ENCODE measurements at places on chromosomes 11 and 22.

GRCh38 chr11:60995798-60996197, 24.3 kb downstream of the CD6 start:
- no peak for DNase-seq

DNA sequence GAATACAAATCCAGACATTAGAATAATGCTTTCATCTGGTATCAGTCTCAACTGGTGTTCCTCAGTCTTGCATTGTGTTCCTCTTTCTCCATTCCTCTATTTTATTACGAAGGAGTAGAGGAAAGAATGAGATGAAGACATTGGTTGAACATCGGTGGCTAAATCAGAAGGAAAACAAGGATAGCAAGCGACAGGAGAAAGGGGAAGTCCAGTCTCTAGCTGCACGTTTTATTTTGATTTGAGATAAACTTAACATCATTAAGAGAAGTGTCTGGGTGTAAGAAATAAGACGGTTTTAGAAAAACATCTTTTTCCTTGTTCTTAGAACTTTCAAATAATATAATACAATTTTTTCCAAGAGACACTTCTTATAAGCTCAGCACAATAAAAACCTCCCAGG, 6.2 kb downstream of the SOX6 start:
- no peak for DNase-seq

GRCh38 chr11:34458525-34458924, 19.8 kb downstream of the CAT start:
- DNase-seq, result no peak

- no peak for DNase-seq
These were observed 34.2 kb upstream of the PLET1 start for GRCh38 chr11:112294688-112295340.

- DNase-seq, result no peak
These were observed 35.1 kb downstream of the NRXN2 start for GRCh38 chr11:64687643-64688533.

GRCh38 chr11:123179586-123179985, 15.5 kb downstream of the CLMP start:
- no peak for DNase-seq

DNA sequence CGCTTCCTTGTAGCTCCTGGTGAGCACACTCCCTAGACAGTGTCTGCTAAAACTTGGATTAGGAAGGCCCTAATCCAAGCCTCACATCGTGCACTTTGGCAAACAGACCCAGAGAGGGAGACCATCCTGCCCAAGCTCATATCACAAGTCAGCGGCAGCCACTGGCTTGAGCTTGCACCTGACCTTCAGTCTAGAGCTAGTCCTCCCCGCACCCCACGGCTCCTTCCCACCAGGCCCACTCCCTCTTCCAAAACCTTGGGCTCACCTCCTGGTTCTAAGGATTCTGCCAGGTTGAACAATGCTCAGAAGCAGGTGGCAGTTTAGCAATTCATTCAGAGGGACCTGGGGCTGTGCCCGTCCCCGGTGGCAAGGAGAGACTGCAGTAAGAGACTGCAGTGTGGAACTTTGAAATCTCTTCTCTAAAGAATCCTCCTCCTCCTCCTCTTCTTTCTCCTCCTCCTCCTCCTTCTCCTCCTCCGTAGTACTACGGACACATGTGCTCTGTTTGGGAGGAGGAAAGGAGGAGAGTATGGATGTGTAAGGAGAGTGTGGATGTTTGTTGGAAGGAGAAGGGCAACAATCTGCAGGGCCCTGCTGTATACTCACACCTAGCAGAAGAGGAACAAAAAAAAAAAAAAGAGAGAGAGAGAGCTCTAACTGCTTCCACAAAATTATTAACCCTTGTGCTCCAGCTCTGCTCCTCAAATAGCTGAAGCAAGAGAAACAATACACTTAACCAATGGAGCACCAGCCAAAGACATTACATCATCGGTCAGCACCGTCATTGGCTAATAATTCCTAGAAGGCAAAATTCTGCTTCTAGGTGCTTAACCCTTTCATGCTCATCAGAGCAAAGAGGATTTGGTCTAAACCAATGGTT, 6.0 kb downstream of the SYN3 start:
- no peak for DNase-seq

Data from CD4-positive, alpha-beta T cell treated with Interleukin-12 subunit alpha and Interleukin-12 subunit beta, for 1 hour (primary cell).